ENCODE measurements at places on chromosomes 7 and 10. TPM values are rescaled to one million over a fixed set of nuclear protein-coding genes. Genes with fewer than 3 reads are reported as not detected.

Gene PON3
- total RNA-seq, result not detected

Gene KLLN
- 0.37 TPM for total RNA-seq

DNA sequence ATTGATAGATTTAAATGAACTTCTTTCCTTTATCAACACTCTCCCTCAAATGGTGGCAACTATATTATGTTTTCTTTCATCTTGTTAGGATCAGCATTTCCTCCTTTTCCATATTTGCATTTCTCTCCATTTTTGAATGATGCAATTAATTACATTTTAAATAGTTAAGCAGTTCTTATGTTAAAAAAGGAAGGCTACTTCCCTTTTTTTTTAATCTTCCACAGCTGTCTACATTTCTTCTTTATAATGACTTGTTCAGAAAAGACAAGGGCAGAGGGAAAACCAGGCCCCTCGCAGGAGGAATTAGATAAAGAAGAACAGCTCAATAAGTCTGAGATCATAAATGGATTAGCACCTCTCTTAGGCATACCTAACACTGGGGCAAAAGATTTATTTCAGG is 208.9 kb downstream of the ARL4A start:
- no peak overlapping the region for H3K4me3 ChIP-seq
- no peaks in the 10 kb centered on the region for H3K4me1 ChIP-seq
- peaks cover under 1% of the 10 kb centered on the region for H3K27me3 ChIP-seq
- no peak for DNase-seq

DNA sequence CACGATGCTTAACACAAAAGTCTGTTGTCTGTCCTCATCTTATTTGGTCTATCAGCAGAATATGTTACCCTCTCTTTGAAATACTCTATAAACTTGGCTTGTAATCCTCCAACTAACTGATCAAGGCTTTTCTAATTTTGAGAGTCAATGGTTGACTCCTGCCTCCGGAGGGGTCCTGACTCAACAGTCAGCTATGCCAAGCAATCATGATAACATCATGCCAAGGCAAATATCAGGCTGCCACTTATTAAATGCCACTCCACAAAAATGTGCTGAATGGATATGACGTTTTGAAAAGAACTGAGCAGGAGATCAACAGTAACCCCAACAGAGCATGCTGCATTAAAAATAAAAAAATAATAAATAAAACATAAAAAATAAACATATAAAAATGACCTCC is 116.1 kb downstream of the PARD3 start:
- H3K36me3 ChIP-seq, result no peaks in the 10 kb centered on the region
- DNase-seq, result peak; percentile 61
- no peak overlapping the region for H3K27ac ChIP-seq
- no peak overlapping the region for H3K4me3 ChIP-seq
- no peaks in the 10 kb centered on the region for H3K27me3 ChIP-seq
- no peaks in the 10 kb centered on the region for H3K4me1 ChIP-seq

- no peak overlapping the region for H3K27ac ChIP-seq
- H3K27me3 ChIP-seq, result no peaks in the 10 kb centered on the region
- no peaks in the 10 kb centered on the region for H3K36me3 ChIP-seq
- H3K4me1 ChIP-seq, result peaks cover 26% of the 10 kb centered on the region
These were observed 152.9 kb downstream of the DYNC1I1 start for GRCh38 chr7:95925236-95925635.

Gene PPP1R9A
- 15.6 TPM for total RNA-seq

Data from A673 (cell line).